ENCODE measurements at places on chromosomes 7 and 10. TPM values are rescaled to one million over a fixed set of nuclear protein-coding genes. Genes with fewer than 3 reads are reported as not detected.

DNA sequence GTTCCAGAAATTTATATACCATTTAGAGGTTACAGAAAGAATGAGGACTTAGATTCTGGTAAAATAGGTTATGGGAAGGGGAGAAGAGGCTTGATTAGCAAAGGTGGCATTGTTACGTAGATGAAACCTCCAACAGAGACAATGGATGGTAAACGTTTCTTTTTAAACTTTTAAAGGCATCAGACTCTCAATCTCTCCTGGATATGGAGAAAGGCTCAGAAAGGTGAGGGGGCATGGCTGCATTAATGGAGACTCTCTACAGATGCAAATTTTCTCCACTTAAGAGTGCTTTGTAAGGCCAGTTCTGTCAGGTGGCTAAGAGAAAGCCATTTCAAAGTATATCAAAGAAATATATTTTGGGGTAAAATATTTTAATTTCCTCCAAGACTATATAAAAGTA is 240.9 kb upstream of the PTER start:
- no peak overlapping the region for H3K27ac ChIP-seq
- no peak overlapping the region for H3K4me3 ChIP-seq
- no peaks in the 10 kb centered on the region for H3K36me3 ChIP-seq
- H3K4me1 ChIP-seq: no peaks in the 10 kb centered on the region
- H3K27me3 ChIP-seq: peaks cover 8% of the 10 kb centered on the region

- H3K36me3 ChIP-seq: no peaks in the 10 kb centered on the region
- no peaks in the 10 kb centered on the region for H3K27me3 ChIP-seq
- H3K4me3 ChIP-seq: no peak overlapping the region
- H3K27ac ChIP-seq: no peak overlapping the region
These were observed 369.5 kb downstream of the ABCA13 start for GRCh38 chr7:48540746-48541145.

GRCh38 chr7:155581954-155582353 is 35.6 kb upstream of the CNPY1 start:
- no peak overlapping the region for H3K27ac ChIP-seq
- no peaks in the 10 kb centered on the region for H3K36me3 ChIP-seq
- no peaks in the 10 kb centered on the region for H3K4me1 ChIP-seq
- peaks cover 40% of the 10 kb centered on the region for H3K27me3 ChIP-seq
- DNase-seq: no peak
- H3K4me3 ChIP-seq: no peak overlapping the region

GRCh38 chr10:24255115-24255880 is 46.4 kb downstream of the KIAA1217 start:
- DNase-seq: peak; percentile 5
- no peak overlapping the region for H3K27ac ChIP-seq
- peaks cover 12% of the 10 kb centered on the region for H3K4me1 ChIP-seq
- H3K36me3 ChIP-seq: no peaks in the 10 kb centered on the region

DNA sequence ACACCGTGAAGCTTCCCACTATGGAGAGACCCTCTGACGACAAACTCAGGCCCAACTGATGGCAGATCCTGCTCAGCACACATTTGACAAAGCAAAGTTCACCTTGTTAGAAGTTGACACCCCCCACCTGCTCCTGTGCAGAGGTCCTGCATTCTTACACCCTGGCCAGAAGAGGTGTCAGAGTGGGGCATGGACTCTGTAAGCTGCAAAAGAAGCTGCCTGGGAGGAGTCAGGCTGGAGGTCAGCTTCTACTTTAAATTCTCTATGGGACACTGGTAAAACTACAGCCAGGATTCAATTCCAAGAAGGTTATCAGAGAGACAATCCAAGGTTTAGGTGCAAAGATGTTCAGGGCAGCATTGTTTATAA is 20.0 kb upstream of the TNS3 start:
- no peak for DNase-seq
- H3K36me3 ChIP-seq: no peaks in the 10 kb centered on the region
- H3K4me1 ChIP-seq: no peaks in the 10 kb centered on the region
- H3K4me3 ChIP-seq: no peak overlapping the region

Gene SMO
- 40.3 TPM for total RNA-seq

Gene LRRD1
- not detected for total RNA-seq

Gene NUDCD3
- 119 TPM for total RNA-seq

Gene ANLN
- total RNA-seq: 164 TPM
